ENCODE measurements at places on chromosomes 2 and 18.

- no peak for DNase-seq
These were observed 22.5 kb downstream of the LPIN1 start for GRCh38 chr2:11768946-11769345.

DNA sequence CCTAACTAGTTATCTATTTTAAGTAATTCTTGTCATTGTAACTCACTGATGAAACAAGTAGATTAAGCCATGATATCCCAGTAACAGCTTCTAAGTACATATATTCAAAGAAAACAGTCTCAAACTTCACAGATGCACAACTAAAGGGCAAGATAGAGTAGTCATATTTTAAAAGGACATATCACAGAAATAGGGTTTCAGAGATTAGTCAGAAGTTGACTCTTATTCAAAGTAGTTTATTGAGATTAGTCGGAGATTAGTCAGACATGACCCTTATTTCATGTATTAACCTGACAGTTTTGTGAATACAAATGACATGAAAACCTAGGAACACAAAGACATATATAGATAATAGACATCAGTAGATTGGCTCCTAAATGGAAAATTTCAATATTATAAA, 15.9 kb upstream of the CHAC2 start:
- DNase-seq: no peak

DNA sequence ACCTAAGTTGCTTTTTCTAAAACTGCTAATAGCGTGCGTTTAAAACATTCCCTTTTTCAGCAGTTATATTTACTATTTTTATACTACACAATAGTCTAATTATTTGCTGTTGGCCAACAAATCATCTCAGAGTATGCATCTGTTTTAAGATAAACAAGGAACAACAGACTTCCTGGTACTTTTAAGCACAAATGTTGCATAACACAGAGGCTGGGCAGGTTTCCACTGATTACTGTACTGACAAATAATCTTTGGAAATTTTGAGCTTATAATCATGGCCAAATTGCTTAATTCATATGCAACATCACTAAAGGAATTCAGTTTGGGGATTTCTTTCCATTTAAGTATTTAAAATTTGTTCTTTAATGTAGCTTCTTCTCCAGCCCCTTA, 737.4 kb upstream of the SALL3 start:
- DNase-seq: no peak

DNA sequence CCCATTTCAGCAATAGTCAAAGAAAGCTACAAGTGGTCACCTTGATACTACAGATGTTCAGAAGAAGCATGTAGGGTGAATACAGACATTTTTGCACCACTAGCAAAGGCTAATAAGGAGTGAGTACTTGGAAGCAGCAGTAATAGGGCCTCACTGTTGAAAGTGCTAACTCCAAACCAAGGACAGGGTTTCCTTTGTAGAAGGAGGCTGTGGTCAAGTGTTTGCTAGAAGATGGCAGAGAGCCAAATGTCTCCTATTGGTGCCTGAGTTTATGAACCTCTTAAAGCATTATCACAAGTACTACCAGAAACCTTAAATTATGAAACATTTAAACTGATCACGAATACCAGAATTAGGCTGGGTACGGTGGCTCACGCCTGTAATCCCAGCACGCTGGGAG, 308.1 kb downstream of the ZEB2 start:
- no peak for DNase-seq

GRCh38 chr18:63267975-63268721, 51.4 kb downstream of the BCL2 start:
- no peak for DNase-seq

GRCh38 chr2:18454692-18455235, 105.7 kb downstream of the RDH14 start:
- DNase-seq: no peak

GRCh38 chr18:68991286-68991685, 193.4 kb downstream of the CCDC102B start:
- DNase-seq: no peak

DNA sequence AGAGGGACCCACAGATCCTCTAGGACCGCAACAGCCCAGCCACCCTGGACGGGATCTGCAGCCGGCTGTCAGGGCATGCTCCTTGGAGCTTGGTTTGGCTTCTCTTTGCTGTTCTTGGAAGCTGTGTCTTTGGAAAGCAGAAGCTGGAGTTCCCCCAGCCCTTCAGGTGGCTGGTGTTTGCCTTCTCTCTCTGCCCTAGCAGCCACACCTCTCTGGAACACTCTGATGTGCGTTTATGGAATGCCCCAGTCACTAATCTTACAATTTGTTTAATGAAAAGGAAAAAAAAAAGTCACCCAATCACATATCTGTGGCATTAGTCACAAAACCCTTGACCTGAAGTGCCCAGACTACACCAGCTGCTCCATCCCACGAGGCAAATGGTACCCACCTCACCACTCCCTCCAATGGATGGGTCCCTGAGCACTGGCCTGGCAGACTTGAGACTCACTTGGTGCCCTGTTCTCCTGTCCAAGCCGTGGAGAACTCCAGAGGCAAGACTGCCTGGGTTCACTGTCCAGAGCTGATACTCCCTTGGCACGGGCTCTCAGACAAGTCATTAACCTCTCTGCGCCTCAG, 70.2 kb upstream of the DAPL1 start:
- no peak for DNase-seq

DNA sequence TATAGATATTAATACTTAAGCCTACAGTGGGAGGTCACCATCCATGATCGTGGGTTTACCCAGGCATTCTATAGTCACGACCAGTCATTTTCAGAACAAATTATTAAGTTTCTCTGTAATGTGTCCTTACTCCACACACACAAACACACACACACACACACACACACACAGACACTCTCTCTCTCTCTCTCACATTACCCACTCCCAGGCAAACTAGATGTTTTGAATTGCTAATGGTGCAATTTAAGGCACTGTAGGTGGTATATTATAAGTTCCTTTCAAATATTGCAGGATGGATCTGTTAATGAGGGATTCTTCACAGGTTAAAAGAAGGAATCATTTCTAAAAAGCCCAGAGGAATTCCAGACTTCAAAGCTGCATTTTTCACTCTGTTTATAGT, 657.8 kb downstream of the MBD2 start:
- no peak for DNase-seq

DNA sequence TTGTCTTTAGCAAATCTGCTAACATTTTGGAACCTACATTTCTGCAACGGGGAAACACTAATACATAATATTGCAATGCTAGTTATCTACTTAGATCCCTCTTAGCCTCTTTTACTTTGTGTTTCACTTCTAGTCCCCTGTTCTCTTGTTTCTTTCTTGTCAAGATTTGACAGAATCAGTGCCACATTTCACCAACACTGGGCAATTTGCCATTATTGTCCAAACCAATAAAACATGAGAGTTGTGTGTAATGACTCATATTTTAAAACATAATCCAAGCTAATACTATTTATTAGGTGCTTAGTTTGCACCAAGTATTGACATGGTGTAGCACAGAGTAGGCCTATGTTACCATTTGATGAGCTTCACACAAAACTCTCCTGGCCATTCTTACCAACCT, 33.7 kb upstream of the ACVR1C start:
- no peak for DNase-seq

DNA sequence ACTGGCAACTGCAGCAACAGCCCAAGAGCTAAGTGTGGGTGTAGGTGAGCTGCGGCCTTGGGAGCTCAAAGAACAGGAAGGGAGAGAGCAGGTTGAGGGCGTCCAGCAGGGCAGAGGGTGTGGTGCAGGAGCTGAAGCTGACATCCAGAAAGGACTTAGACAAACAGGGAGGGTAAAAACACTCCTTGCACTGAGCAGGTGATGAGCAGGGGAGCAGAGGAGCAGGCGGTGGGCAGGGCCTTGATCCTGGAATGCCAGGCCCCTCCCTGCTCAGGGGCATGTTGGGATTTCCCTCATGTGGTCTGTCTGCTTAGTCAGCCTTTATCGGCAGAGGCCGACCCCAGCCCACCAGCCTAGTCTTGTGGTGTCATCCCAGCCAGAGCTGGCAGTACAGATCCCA, 63.6 kb downstream of the VSNL1 start:
- no peak for DNase-seq

GRCh38 chr2:127807678-127808353, 3.2 kb downstream of the WDR33 start:
- DNase-seq: no peak

DNA sequence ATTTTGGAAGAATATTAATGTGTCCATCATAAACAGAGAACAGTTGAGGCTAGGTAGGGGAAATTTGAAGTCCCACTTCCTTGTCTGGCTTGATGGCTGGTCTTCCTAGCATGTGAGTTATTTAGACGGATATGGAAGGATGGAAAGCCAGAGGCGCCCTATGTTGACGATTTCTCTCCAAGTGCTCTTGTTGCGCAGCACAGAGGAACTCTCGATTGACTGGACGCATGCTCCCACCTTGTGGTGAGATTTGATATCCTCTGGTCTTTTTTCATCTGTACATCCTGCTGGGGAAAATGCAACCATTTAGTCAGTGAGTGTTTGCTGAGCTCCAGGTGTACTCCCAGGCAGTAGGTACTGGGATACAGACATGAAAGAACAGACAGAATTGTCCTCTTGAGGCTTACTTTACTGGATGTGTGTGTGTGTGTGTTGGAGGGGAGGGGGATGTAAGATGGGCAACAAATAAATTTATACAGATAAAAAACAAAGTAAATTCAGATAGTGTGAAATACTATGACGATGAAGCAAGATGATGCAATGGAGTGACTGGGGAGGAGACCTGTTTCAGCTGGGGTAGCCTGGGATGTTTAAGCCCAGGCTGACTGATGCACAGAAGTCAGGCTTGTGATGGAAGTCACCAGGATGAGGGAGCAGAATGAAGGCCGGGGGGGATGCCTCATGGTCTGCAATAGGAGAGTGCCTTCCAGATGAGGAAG, 137.2 kb downstream of the TRIM43 start:
- DNase-seq: no peak

DNA sequence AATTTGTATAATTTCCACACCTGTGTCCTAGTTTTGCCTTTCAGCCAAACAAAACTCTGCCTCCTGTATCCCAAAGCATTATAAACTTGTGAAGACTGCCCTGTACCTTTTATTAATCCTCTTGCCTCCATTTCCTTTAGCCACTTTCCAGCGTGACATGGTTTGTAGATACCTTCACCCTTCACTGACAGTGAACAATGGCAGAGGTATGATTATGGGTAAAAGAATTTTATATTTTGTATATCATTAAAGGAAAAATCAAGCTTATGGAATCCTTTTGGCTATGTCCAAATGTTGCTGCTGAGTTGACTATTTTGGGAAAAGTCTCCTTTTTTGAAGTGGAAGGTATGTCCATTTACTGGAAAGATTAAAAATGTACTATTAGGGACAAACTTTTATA, 251.7 kb downstream of the HNMT start:
- DNase-seq: no peak

DNA sequence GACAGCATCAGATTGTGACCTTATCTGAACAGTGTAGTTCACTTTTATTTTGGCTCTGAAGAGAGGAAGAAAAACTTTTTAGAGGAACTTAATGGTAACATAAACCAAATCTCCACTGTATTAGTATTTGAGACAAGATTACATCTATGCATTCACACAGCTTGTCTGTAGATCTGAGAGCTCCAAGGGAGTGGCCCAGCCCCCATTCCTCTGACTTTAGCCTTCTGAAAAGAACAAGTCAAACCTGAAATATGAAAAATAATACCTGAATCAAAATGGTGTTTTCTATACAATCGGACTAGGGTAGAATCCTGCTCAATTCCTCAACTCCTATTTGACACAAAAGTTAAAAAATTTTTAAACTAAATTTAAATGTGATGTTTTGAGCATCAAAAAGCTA, 23.1 kb downstream of the STARD7 start:
- no peak for DNase-seq

DNA sequence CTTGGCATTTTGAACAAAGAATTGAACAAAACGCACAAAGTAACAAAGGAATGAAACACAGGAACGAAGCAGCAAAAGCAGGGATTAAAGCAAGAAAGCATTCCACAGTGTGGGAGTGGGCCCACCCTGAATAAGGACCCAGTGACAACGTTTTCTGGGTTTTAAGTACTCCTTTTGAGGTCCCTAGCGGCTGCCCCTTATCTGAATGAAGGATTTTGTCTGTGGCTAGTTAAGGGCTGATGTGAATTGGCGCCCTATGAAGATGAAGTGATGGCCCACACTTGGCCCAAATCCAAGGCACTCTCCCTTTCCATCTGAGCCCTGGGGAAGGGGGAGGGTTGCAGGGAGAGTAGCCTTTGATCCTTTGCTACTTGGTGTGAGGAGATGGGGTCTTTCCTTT, 7.8 kb upstream of the CCDC141 start:
- DNase-seq: no peak

GRCh38 chr2:170409164-170409535, 231.2 kb downstream of the MYO3B start:
- DNase-seq: peak; percentile 77

- DNase-seq: no peak
These were observed 80.3 kb downstream of the FMNL2 start for GRCh38 chr2:152415231-152415642.

- DNase-seq: no peak
These were observed 215.3 kb upstream of the DSEL start for GRCh38 chr18:67731851-67732250.

- DNase-seq: no peak
These were observed 294.7 kb upstream of the EPAS1 start for GRCh38 chr2:46002507-46002883.

DNA sequence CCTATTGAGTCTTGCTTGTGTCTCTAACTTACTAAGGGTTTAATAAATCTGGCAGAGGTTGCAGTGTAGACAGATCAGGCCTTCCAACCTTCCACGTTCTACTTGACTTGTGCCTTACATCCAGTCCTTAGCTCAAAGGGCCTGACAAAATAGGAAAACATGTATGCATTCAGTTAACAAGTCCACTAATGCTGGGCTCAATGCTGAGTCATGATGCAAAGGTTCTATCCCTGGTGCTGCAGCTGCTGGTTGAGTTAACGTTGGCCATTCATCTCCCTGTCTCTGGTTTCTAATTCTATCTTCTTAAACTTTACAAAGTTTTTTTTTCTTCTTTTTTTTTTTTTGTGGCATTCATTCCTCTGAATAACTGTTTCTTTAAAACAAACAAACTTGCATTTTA, 46.3 kb upstream of the ITGB6 start:
- no peak for DNase-seq

GRCh38 chr18:46794607-46795006, 37.8 kb upstream of the ST8SIA5 start:
- DNase-seq: no peak

DNA sequence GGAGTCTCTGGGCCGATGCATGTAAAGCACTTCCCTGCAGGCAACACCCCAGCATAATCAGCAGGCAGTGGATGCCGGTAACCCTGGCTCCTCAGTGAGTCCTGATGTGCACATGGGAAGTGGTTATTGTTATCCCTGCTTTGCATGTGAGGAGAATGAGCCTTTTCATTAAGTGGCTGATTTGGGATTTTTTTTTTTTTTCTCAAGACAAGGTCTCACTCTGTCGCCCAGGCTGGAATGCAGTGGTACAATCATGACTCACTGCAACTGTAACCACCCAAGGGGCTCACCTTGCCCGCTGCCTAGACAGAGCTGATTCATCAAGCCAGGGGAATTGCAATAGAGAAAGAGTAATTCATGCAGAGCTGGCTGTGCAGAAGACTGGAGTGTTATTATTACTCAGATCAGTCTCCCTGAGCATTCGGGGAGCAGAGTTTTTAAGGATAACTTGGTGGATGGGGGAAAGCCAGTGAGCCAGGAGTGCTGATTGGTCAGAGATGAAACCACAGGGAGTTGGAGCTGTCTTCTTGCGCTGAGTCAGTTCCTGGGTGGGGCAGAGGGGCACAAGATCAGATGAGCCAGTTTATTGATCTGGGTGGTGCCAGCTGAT, 95.4 kb downstream of the SOCS6 start:
- no peak for DNase-seq

Measured in activated T-cell treated with anti-CD3 and anti-CD28 coated beads for 1 hour (primary cell).